ENCODE measurements at places on chromosomes 6 and 20. TPM values are rescaled to one million over a fixed set of nuclear protein-coding genes. Genes with fewer than 3 reads are reported as not detected.

Gene SCUBE3
- total RNA-seq = not detected

Gene SLPI
- not detected for total RNA-seq

Gene SRSF12
- total RNA-seq = 0.09 TPM

Gene ACSS1
- 15.5 TPM for total RNA-seq

Gene CNBD2
- 3.6 TPM for total RNA-seq

Gene ABCC10
- 46.7 TPM for total RNA-seq

Gene FNDC1
- not detected for total RNA-seq

All from activated T-helper 2 cell treated with anti-CD3 and anti-CD28 coated beads, Interferon-gamma antibody, Interleukin-2, Interleukin-4, amounts not matched to agents 10 μg/mL and 5 μg/mL and 100 μg/mL, durations not matched to agents 14 hours and 24 hours and 36 hours (primary cell).